AG09319 (cell line): ENCODE measurements at places on chromosomes 2 and 18.

- peak; percentile 99 for DNase-seq
Measured at GRCh38 chr2:238684362-238685326, 163.2 kb upstream of the TWIST2 start.

GRCh38 chr2:225399504-225399903 lies at the start of gene NYAP2:
Gene NYAP2, plus strand, starts transcription at chr2:225399710. Its CDS starts 9,171 bp downstream, at chr2:225408881.
- no peak for DNase-seq

DNA sequence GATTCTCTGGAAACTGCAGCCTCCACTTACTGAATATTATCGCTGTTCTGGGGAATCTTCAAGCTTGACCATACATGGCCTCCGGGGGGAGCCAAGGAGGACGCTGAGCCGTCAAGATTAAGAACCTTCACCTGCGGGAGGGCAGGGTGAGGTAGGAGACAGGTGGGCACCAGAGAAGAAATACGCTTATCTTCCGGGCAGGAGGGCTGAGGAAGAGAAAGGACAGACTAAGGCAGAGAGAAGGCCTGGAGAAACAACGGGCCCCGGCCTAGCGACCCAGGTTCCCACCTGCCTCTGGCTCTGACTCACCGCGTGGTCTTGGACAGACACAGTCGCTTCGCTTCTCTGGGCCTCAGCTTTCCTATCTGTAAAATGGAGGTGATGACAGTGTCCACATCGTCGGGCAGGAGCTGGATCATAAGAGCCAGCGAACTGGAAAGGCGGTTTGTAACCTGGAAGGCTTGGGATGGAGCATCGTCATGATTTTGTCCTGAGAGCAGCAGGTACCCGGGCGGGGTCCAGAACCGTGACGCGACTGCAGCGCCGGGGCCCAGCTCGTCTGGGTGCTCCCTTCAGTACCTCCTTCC lies 659 bp downstream of the ZNF142 start:
- no peak for DNase-seq

DNA sequence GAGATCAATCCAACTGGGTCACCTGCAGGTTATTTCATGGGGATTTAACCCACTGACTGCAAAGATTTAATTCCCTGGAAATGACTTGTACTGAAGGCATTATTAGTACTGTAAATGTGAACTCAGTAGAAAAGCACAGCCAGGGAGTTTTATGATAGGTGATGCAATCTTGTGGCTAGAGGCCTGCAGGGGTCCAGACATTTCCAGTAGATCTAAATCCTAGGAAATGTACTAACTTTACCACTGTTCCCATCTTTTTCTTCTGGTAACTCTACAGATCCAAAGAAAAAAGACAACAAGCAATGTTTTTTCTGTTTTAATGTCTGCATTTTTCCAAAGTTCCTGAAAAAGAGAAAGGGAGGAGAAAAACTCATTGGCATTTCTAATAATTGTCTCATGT lies 500.1 kb downstream of the ARHGAP15 start:
- no peak for DNase-seq

DNA sequence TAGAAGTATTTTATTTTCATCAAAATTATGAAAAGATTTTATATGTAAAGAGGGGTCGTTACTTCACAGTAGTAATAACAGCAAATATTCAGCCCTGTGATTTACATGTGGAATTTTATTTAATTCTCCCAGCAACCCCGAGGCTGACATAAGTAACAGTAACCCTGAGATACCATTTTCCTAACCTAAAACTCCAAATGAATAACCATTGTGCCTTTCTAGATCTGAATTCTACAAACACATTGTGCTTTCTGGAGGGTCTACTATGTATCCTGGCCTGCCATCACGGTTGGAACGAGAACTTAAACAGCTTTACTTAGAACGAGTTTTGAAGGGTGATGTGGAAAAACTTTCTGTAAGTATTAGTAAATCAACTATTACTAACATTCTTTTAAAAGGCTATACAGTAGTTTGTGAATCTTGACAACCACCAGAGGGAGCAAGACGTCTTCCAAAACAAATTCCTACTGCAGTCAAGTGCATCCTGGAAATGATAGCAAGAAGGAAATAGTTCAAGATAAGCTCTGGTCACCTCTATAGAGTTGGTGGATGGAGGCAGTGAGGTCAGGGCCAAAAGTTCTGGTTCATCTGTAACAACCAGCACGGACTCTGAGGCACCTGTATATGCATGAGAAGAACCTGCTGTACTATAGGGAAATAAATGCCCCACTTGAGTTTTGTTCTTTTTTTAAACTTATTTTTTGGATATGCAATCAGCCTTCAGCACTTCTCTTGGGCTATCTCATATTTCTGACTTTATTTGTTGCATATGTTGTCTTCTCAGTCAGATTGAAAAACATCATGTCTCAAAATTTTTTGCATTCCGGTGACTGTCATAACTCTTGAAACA lies 37.4 kb downstream of the ACTR2 start:
- peak; percentile 76 for DNase-seq

DNA sequence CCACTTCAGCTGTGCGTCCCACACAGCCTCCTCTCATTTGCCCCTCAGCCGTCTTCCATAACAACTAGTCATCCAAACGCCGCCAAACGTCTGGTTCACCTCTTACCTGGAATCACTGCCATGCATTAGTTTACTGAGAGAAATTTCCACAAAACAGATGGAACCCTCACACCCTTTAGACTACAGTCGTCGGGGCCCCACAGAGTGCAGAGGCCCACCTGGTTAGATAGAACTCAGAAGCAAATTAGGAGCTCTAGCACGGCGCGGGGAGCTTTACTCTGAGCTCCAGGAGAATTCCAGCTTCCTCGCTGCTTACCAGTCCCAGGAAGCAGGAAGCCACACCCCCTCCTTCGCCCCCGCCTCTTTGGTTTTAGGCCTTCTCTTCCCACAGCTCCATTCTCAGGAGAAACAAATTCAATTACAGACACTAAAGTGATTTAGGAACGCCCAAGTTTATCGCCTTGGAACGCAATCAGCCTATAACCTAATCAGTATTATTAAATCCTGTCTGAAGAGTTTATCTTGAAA lies 9.4 kb downstream of the RNU2-63P start:
- DNase-seq = no peak

DNA sequence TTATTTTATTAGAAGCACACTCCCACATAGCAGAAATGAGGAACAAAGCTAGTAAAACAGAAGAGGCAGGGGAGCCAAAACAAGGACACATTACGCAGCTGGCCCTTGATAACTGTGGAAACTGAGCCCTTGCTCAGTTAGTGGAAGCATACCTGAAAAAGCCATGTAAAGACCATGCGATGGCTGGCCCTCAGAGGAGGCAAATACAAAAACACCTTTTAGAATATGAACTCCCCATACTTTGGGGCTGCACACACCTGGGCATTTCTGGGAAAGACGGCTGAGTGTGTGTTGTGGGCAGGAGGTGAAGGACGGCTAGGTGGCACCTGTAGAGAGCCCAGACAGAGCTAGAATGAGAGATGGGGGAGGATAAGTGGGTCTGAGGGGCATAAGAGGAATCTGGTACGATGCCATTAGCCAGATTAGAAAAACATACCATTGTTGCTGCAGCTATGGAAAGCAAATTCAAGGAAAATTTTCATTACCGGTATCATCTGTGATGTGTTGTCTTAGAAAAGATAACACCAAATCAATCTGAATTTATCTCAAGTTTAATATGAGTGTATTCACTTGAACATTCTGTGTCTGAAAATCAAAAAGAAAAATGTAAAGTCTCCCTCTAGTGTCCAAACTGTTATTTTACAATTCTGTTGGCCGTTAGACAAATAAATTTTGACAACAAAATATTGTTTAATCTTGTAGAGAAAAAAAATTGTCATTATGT lies 45.2 kb upstream of the SULT1C3 start:
- DNase-seq = no peak

GRCh38 chr2:220277445-220277975 lies 650.1 kb downstream of the SLC4A3 start:
- DNase-seq = peak; percentile 77

DNA sequence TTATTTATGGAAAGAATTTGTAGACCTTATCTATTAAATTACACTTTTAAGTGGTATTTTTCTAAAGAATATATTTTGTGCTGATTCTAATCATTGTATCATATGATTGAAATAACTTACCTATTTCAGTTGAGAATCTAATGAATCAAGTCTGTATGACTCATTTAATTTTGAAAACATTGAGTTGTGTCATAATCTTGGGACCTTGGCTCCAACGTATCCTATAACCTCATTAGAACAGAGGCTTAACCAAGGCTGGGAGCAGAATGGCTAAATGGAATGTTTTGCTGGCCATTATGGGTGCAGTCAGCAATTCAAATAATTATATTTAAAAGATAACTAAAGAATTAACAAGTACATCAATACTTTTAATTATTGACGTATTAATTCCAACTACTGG lies 19.6 kb upstream of the GULP1 start:
- DNase-seq = no peak

GRCh38 chr2:10426726-10427617 lies 21.2 kb downstream of the ODC1 start:
- DNase-seq = no peak

DNA sequence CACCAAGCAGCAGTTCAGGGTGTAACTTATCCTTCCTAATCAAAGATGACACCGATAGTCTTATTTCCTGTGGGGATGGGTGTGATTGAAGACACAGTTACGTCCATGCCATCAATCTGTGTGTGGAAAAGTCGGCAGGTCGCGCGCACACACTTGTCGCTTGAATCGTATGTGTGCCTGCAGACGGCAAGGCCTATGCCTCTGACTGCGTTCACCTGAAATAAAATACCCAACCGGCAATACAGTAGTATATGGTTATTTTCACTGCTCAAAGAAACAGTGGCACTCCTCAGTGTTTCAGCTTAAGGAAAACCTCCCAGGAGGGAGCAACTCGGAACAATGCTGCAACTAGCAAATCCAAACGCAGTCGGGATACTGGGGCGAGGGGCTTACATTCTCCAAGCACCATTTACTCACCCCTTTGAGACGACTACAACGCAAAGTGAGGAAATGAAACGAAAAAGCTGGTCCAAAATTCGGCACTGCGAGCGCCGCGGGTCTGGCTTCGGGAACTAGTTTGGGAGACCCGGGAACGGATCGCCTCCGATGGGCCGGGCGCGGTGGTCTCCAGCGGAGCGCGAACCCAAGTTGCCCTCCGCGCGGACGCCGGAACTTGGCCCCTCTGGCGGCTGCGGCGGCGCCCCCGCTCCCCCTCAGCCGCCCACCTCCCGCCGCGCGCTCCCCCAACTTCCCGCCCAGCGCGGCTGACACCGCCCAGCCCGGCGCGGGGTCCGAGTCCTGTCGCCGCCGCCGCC lies 675 bp downstream of the PRKD3 start:
- DNase-seq = no peak

- DNase-seq = peak; percentile 85
Measured at GRCh38 chr2:9191041-9191481, 15.6 kb upstream of the ASAP2 start.

DNA sequence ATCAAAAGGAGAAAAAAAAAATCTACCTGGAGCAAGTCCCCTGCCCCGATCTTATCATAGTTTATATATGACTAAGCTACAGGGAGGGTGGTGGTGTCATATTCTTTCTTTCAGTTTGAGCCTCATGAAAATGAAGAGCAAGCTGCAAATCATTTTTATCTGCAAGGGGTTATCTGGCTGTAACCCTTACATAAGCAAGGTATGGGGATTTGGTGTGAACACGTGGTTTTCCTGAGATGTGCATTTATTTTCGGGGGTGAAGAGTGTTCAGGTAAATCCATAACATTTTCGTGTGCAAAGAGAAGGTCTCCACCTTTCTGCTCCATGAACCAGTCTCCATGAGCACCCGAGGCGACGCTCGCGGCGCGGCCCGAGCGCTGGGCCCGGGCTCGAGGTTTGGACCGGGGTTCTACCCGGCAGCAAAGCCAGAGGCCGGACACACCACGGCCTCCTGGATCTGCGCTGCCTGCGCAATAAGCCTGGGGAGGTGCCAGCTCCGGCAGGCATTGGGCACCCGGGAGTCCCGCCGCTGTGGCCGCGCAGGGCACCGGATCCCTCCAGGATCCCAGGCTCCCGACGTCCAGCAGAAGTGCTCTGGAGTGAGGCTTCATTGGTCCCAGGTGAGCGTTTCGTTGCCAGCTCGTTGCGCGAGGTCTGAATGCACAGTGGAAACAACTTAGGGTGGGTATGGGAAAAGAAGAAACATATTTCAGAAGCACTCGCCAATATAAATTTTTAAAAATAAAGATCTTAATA lies 36.1 kb upstream of the GPD2 start:
- peak; percentile 42 for DNase-seq

GRCh38 chr2:65382776-65383357 lies 49.5 kb downstream of the SPRED2 start:
- peak; percentile 43 for DNase-seq

DNA sequence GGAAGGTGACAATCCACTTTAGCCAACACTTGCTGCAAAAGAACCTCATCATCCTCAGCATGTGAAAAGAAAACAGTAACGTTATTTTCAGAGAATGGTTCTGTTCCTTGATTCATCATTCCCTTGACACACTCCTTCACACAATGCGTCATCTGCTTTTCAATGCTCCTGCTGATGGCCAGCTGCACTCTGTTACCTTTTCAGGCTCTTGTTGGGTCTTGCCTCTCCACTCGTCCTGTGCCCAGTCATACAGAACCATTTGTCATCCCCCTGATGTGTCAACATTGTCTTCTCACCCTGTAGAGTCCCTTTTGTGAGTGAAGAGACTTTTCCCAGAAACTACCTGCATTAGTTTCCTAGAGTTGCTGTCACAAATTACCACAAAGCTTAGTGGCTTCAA lies 12.2 kb upstream of the DTNA start:
- DNase-seq = no peak

GRCh38 chr2:173079973-173080860 lies 4.6 kb downstream of the MAP3K20 start:
- DNase-seq = peak; percentile 84

- DNase-seq = no peak
Measured at GRCh38 chr2:128388499-128388941, 69.9 kb upstream of the HS6ST1 start.

- DNase-seq = no peak
Measured at GRCh38 chr18:13910501-13910900, 4.8 kb downstream of the MC2R start.

DNA sequence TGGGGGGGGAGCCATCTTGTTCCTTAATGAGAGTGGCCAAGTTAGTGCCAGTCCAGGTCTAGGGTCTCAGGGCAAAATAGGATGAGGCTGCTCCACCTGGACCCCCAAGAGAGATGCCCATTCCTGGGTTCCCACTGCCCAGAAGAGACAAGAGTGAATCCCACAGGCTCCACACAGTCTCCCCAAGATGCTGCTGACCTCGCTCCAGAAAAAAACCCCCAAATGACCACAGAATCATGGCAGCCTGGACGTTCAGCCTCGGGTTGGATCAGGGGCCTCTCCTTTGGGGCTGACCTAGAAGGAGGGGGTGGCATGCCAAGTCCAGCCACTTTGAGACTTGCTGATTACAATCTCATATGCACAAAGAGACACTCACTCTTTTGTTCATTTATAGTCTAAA lies 25.1 kb downstream of the STAT1 start:
- DNase-seq = no peak

DNA sequence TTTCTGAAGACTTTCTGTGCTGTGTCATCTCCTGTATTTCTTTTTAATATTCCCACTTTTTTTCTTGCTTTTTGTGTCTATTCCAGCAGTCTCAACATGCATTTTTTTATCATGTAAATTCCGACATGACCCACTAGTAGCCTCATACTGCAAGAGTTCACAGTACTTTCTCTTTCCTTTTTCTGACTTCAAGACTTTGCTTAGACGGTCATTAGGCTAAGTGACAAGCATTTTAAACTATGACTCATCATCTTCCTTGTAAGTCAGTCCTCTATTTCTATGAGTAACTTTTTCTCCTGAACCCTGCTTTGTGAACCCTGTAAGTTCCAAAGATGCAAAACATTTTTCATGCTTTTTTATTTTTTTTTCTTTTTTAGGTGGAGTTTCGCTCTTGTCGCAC lies 381.2 kb downstream of the TXNL1 start:
- DNase-seq = no peak

GRCh38 chr18:13136904-13137669 lies 81.5 kb upstream of the LDLRAD4 start:
- no peak for DNase-seq

GRCh38 chr18:27619906-27620305 lies 434.8 kb upstream of the CHST9 start:
- DNase-seq = no peak
